ENCODE measurements at places on chromosomes 7 and 10.

DNA sequence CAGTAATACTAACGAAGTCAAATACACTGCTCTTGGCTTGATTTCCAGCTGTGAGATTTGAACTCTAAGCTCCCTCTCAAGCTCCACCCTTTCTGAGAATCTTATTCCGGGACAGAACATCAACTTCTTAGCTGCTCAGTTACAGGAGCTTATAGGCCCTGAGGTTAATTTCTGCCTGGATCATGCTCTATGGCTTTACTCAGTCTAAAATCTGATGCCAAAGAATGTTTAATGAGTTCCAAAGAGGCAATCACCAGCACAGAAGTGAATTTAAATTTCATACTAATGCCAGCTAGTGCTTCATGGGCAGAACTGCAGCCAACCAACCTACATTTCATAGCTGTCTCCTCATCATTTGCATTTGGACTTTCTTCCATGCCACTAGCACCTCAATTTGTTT, 707.2 kb downstream of the MAGI2 start:
- no peak for DNase-seq

GRCh38 chr7:45975367-45975766, 54.3 kb upstream of the IGFBP3 start:
- no peak for DNase-seq

- no peak for DNase-seq
These were observed 68.0 kb downstream of the GRID1 start for GRCh38 chr10:86298501-86299001.

DNA sequence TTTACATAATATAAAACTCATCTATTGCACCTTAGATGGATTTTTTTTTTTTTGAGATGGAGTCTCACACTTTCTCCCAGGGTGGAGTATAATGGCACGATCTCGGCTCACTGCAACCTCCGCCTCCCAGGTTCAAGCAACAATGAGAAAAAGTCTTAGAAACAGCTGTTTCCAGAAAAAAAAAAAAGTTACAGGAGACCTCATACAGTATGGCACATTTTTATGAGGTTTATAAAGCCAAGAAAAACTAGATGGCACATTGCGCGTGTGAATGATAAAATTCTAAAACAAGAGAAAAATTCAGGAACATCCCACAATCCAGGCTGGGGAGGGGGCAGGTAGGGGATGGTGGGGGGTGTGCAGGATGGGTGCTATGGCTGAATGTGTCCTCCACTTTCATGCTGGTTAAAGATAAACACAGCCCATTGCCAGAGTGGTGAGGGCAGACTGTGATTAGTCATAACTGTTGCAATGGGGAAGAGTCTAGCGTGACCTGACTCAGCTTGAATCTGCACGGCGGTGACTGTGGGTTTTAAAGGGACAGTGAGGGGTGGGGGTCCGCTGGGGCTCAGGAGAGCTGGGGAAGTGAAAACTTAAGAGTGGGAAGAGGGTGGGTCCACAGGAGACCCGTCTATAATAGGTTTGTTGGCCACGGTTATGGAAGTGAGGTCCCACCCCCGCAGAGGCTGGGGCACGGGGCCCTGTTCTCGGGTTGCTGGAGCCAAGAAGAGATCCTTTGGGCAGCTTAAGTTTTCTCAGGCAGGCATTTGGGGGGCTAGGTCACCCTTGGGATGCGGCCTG, 11.9 kb upstream of the LRRC27 start:
- DNase-seq: peak; percentile 84

DNA sequence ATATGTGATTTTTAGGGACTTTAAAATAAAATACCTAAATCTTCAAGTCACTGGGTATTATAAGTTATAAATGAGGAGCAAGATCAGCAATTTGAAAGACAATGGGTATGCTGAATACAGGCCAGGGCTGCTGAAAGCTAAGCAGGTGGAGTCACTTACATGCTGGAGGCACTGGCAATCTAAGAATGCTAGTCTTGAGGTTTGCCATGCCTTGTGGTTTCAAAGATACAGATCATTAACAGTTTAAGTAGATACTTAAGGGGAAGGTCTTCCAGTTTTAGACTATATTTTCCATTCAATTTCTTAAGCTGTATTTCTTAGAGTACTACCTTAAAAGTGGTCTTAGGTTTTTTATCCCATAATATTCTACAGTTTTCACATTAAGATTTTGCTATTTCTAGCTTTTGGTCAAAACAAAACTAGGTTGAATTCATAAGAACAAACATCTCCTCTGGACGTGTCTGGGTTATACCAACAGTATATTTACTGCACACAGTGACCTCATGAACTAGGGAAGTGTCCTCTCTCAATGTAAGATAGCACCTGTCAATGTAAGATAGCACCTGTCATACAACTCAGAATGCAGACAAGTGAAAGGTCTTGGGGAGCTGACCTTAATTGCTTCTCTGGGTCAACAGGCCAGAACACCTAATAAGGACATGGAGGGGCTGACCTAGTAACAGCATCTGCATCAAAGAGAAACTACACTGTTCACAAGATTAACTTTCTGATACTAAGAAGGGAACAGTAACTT, 2.0 kb downstream of the SRI start:
- peak; percentile 92 for DNase-seq

DNA sequence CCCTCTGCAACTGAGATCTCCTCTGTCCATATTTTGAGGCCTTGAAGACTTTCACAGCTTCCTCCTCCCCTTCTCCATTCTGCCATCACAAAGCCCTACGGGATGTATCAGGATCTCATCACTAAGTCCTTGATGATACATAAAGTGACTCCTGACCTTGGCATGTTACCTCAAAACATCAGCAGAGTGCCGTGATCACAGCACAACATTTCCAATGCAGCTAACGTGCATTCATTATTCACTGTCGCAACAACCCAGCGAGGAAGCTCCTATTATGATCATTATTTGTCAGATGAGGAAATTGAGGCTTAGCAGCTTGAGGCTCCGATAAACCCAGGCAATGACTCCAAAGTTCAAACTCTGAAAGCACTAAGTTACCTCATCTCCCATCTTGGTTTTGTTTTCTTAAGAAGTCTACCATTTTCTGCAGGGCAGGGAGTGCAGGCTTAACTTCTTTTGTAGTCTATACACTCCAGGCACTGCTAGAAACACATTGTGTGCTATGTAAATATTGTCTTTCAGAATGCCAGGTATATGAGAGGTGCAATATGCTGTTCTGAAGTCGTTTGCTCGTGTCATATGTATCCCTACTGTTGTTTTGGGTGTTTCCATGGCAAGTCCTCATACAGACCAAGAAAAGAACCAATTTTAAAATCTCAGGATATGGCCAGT, 80.6 kb upstream of the C1QL3 start:
- DNase-seq: no peak

DNA sequence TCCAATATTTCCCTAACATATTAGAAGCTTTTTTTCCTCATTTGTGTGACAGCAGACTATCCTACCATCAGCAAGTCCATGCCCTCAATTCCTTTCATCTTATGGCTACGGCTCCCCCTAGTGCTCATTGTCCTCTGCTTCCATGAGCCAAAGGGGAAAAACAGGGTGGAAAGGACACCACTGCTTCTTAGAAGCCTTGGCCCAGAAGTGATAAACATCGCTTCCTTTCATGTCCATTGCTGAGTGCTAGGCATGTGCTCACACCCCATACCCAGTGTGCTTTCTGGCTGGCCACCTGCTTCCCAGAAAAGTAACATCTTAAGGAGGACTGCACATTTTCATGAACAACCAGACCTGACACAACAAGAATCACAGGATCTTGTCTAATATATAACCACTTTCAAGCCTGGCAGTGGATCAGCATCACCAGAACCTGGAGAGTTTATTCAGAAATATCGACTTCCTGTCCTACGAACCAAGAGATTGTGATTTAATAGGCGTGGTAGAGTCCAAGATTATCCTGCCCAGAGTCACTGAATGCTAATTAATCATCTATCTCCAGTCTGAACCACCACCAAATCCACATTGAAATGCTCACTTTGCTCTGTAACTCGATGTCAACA, 650.5 kb upstream of the SORCS1 start:
- peak; percentile 77 for DNase-seq

GRCh38 chr10:50885097-50885859, at the start of gene A1CF:
Gene A1CF (minus strand): TSS chr10:50885627. CDS start chr10:50859940, 25,687 bp downstream.
- DNase-seq: no peak

GRCh38 chr10:88651101-88651551, 13.1 kb upstream of the LIPF start:
- no peak for DNase-seq

GRCh38 chr10:73093922-73094850, 2.5 kb downstream of the P4HA1 start:
- peak; percentile 34 for DNase-seq

- DNase-seq: no peak
These were observed 764.4 kb downstream of the LRMDA start for GRCh38 chr10:76195654-76196390.

DNA sequence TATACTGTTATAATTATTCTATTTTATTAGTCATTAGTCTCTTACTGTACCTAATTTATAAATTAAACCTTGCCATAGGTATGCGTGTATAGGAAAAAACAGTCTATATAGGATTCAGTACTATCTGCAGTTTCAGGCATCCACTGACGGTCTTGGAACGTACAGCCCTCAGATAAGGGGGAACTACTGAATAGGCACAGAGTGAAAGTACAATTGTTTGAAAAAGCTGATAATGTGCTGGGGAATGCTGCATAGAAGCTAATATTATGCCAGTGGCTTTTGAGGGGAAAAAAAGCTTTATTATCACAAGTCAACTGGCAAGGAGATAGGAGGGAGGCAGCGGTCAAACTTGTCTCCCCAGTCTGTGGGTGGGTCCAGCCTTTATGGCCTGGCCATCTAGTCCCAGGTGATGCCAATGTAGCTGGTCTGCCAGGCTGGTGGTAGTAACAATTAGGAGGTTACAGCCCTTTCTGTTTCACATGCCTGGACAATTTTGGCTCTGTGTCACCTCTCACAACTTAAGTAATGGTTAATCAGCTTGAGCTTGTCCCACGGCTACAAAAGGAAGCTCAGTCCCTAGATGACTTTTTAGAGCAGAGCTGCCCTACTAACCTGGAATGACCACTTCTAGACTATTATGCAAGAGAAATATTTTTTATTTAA, 8.3 kb upstream of the FMC1 start:
- DNase-seq: no peak

All from GM12865 (cell line).